ENCODE measurements at places on chromosomes 12 and 14. TPM values are rescaled to one million over a fixed set of nuclear protein-coding genes. Genes with fewer than 3 reads are reported as not detected.

TMEM30B gene
- total RNA-seq = 0.86 TPM

SERPINA9 gene
- not detected for total RNA-seq

PSMC6 gene
- total RNA-seq = 97.8 TPM

CBLN3 gene
- 4.2 TPM for total RNA-seq

KRT86 gene
- 5.0 TPM for total RNA-seq

CCDC197 gene
- total RNA-seq = not detected

WIF1 gene
- not detected for total RNA-seq

KRT75 gene
- total RNA-seq = not detected

PLEK2 gene
- total RNA-seq = 3.6 TPM

SLC25A21 gene
- total RNA-seq = 0.39 TPM

LMO3 gene
- total RNA-seq = 0.39 TPM

MYL6 gene
- total RNA-seq = 1,190 TPM

CPNE6 gene
- not detected for total RNA-seq

GUCY2C gene
- total RNA-seq = not detected

TCL1B gene
- total RNA-seq = not detected

PIK3C2G gene
- total RNA-seq = not detected

LRIG3 gene
- 29.3 TPM for total RNA-seq

SOX5 gene
- 6.6 TPM for total RNA-seq

CLEC2A gene
- not detected for total RNA-seq

PRIMA1 gene
- total RNA-seq = not detected

COX8C gene
- not detected for total RNA-seq

EML1 gene
- 93.1 TPM for total RNA-seq

GPR68 gene
- 1.4 TPM for total RNA-seq

Data from smooth muscle cell of the pulmonary artery (primary cell).